ENCODE measurements at places on chromosomes 3 and 15. TPM values are rescaled to one million over a fixed set of nuclear protein-coding genes. Genes with fewer than 3 reads are reported as not detected.

The GP5 gene
- total RNA-seq: not detected

DNA sequence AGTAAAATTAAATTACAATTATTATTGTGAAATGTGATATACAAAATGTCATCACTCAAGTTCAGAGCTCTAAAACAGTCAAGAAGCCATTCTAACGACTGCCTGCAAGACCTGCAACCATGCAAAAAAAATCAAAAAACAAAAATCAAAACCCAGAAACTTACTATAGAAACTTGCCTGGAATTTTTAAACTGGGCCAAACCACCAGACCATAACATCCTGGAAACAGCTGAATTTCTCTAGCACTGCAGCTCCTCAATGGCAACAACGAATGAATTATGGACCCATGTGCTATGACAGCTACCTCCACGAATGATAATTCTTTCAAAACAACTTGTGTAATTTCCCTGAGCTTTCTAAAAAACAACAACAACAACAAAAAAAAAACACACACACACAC lies 130.0 kb upstream of the KCNMB2 start:
- peak; percentile 77 for DNase-seq

GRCh38 chr3:141335531-141336061 lies 32.7 kb upstream of the ZBTB38 start:
- DNase-seq: no peak

- no peak for DNase-seq
These were observed 270.6 kb upstream of the UMPS start for GRCh38 chr3:124459678-124460077.

DNA sequence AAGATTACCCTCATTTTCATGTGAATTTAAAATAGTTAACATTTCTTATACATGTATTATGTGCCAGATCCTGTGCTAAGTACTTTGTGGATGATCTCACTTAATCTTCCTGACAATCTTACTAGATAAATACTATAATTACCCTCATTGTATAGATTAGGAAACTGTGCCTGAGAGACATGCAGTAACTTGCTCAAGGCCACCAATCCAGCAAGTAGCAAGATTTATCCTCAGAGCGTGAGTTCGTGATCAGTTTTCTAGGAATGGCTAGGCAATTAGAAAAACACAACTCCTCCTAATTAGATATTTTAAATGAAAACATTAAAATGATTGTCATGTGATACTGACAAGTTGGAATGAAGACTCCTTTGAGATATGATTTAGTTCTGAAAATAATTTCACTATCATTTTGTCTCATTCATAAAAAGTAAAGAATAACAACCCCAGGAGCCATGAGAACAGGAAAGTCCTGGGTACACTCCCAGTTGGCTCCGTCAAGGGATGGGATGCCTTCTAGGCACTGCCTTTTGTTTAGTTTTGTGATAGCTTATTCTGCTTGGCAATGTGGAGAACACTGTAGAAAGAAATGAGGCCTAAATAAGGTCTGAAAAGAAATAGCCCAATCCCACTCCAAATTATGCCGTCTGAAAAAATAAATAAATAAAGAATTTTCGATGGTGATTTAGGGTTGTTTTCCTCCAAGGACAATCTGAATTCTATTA lies 61.3 kb downstream of the FBN1 start:
- DNase-seq: no peak

DNA sequence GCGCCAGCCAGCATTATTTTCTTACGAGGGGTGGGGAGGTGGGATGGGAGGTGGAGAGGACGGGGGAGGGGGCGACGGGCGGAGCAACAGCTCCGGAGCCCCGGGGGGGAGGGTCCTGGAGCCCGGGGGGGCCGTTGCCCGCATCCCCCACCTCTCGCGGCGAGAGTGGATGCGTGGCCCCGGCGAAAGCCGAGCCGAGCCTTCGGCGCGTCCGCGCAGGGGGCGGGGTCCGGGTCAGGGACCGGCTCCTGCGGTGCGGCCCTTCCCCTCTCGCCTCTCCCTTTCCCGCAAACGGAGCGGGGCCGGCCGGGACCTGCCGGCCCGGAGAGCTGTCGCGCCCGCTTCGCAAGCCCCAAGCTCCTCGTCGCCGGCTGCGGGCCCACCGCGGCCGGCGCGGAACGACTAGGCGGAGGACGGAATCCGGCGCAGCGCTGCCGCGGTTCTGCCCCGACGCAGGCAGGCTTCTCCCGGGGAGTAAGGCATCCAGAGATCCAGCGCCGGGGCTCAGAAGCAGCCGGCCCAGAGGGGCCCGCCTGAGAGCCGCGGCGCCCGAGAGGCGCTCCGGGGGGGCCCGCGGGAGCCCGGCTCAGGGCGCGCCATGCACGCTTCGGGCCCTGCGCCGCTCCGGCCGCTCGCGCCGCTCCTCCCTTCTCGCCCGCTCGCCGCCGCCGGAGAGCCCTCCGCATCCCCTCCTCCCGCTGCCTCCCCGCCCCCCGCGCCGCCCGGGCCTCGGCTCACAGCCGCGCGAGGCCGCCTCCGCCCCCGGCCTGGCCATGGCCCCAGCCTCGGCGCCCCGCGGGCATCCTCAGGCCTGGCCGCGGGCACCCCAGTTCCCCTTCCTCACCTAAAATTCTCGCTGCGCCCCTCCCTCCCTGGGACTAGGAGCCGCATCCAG lies 459 bp upstream of the ADCY5 start:
- DNase-seq: no peak

The SPINT1 gene
- 30.1 TPM for total RNA-seq

- no peak for DNase-seq
These were observed 197.9 kb downstream of the RYR3 start for GRCh38 chr15:33508703-33509102.

The CLDN1 gene
- total RNA-seq: 35.6 TPM

- no peak for DNase-seq
These were observed 2.7 kb downstream of the TM4SF19 start for GRCh38 chr3:196335503-196335948.

The GOLGA8J gene
- total RNA-seq: 0.67 TPM

- DNase-seq: peak; percentile 50
These were observed 161.3 kb downstream of the ABHD5 start for GRCh38 chr3:43852066-43852465.

DNA sequence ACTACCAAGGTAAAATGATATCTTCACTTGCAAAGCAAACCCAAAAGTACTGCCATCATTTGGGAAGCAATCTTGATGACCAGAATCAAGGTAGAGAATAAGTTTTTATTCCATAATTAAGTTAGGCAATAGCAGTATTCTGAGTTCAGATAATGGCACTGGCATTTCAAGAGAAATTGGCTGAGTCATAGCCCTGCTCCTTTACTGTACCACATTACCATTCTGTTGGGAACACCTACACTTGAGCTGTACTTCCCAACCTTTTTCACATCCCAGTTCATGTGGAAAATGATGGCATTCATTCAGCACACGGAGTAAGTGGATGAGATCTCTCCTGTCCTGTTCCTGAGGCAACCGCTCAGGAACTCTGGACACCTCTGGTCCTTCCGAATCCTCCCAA lies 311.6 kb upstream of the TPRG1 start:
- peak; percentile 42 for DNase-seq
